Testis (tissue), 5 donors: ENCODE measurements at places on chromosomes 5 and 9. TPM values are rescaled to one million over a fixed set of nuclear protein-coding genes. Genes with fewer than 3 reads are reported as not detected.

Gene LMAN2
- 355 TPM for total RNA-seq

Gene ANXA2R
- 5.1 TPM for total RNA-seq

Gene STKLD1
- total RNA-seq, result 20.9 TPM

Gene AHRR
- 36.9 TPM for total RNA-seq

Gene CORO2A
- total RNA-seq, result 46.3 TPM

Gene C9orf50
- 9.4 TPM for total RNA-seq

Gene CAST
- total RNA-seq, result 241 TPM

Gene LNPEP
- total RNA-seq, result 33.1 TPM

Gene SPATA31E1
- 4.6 TPM for total RNA-seq

Gene IFNE
- 0.47 TPM for total RNA-seq

Gene TNPO1
- 120 TPM for total RNA-seq

Gene IRX2
- total RNA-seq, result 9.1 TPM

Gene SPINK4
- total RNA-seq, result not detected

Gene DRD1
- 0.06 TPM for total RNA-seq

Gene SMIM33
- total RNA-seq, result not detected

Gene PTPRD
- total RNA-seq, result 32.5 TPM

Gene IL33
- total RNA-seq, result 3.6 TPM

Gene GFI1B
- 9.7 TPM for total RNA-seq

Gene GAS1
- 13.9 TPM for total RNA-seq

Gene CCL28
- 5.6 TPM for total RNA-seq

Gene LYRM7
- total RNA-seq, result 12.1 TPM

Gene LHX3
- 0.62 TPM for total RNA-seq

Gene C5orf58
- 72.7 TPM for total RNA-seq

Gene SH3GL2
- total RNA-seq, result 9.6 TPM

Gene NR5A1
- 65.2 TPM for total RNA-seq

Gene SMIM32
- not detected for total RNA-seq

Gene RGS7BP
- total RNA-seq, result 7.8 TPM

Gene HMMR
- 11.5 TPM for total RNA-seq

Gene FPGS
- total RNA-seq, result 99.3 TPM
